T-cell (primary cell): ENCODE measurements at places on chromosomes 16 and 17. TPM values are rescaled to one million over a fixed set of nuclear protein-coding genes. Genes with fewer than 3 reads are reported as not detected.
A peak's percentile ranks its signal among the peaks of the same experiment; 100 is the strongest.

GRCh38 chr16:58755989-58756649 is 22.0 kb upstream of the GOT2 start:
- DNase-seq: peak; percentile 70

DNA sequence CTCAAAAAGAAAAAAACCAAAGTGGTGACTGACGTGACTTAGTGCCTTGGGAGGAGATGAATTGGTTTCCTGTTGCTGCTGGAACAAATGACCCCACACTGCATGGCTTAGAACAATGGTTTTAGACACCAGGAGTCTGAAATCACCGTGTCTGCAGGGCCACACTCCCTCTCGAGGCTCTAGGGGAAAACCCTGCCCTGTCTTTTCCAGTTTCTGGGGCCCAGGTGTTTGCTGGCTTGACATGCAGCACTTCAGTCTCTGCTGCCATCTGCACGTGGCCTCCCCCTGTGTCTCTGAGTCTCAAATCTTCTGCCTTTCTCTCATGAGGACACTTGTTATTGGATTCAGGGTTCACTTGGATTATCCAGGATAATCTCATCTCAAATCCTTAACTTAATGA is 323.8 kb upstream of the TNRC6C start:
- no peak for DNase-seq

- DNase-seq: no peak
Observed at GRCh38 chr17:71613996-71614395, 506.8 kb upstream of the SOX9 start.

DNA sequence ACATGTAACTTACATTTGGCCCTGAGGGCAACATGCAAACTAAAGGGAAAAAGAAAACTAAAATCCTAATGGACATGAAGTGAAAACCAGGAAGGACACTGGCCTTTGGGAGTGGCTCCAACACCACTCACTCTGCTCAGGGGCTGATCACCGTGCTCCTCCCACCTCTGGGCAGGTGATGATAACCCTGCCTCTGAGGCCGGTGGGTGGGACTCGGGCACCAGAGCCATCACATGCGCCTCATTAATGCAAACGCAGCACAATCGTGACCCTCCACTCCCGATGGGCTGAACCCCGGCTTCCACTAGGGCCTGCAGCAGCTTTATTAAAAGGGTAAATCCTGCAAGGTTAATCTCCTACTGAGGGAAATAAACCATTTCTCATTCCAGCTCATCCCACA is 4.7 kb downstream of the KLHDC4 start:
- DNase-seq: no peak

DNA sequence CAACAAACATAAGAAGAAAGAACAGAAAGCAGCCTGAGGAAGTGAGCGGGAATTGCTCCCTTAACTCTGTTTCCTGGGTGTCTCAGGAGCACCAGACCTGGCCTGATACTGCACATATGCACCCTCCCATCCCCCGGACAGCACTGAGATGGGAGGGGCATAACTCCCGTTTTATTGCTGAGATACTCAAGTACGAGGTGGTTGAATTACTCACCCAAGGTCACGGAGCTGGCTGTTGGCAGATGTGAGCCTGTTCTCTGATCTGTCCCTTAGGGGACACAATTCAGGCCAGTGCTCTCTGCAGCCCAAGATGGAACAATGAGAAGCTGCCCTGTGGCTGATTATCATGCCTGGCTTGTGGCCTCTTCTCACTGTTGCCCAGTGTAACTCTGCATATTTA is 9.1 kb upstream of the MED9 start:
- DNase-seq: no peak

DNA sequence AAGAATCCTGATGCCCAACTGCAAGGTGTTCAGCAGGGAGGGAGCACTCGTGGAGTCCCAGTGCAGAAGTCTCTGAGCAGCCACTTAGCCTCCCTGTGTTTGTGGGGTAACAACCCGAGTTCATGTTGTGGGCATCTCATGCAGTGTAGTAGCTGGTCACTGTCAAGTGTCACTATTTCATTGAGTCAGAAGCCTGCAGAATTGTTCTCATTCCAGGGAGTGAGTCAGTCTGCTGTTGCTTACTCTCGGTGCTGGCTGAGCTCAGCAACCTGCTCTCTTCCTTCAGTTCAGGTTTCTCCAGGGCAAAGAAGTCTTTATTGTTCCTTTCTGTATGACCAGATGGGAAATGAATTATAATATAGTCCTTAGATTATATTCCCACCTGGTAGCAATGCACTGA is 24.1 kb downstream of the HMOX2 start:
- no peak for DNase-seq

GRCh38 chr17:44905006-44906000 is 6.1 kb upstream of the EFTUD2 start:
- no peak for DNase-seq

DNA sequence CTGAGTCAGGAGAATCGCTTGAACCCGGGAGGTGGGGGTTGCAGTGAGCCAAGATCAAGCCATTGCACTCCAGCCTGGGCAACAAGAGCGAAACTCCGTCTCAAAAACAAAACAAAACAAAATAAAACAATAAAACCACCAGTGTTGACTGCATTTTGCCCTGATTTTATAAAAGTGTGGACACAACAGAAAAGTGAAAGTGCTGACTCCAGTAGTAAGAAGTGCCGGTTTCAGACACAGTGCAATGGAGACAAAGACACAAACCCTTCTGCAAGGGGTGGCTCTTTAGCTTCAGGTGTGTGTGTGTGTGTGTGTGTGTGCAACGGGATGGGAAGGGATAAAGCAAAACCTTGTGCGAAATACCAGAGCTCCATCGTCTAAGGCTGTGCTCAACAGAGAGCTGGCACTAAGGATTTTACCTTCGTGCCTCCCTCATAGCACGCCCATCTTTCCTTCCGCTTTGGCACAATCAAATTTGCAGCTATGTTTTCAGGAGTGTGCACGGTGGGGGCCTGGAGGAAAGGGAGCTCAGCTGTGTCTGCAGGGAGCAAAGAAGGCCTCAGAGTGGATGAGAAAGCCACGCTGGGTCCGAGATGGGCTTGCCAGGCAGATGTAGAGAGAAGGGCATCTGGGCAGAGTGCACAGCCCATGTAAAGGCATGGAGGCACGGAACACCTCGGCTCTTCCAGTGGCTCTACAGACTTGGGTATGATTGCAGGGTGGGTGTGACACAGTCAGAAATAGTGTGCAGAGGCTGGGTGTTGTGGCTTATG is 15.5 kb downstream of the MXRA7 start:
- DNase-seq: no peak

The CRAMP1 gene
- total RNA-seq: 36.4 TPM

DNA sequence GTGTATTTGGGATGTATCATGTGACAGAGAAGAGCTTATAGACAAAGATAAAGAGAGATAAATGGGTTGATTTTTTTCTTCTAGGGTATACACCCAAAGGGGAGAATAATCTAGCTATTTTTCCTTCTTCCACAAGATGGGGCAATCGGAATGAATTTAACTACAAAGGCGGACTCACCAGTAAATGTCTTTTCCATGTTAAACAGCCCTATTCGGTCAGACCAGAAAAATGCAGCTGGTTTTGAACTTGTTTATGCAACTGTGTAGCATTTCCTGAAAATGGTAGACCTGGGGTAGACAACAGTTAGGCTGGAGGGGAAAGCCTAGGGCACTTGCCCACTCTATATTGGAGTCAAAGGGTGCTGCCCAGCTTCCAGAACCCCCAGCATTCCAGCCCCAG is 477.1 kb downstream of the TOX3 start:
- no peak for DNase-seq

DNA sequence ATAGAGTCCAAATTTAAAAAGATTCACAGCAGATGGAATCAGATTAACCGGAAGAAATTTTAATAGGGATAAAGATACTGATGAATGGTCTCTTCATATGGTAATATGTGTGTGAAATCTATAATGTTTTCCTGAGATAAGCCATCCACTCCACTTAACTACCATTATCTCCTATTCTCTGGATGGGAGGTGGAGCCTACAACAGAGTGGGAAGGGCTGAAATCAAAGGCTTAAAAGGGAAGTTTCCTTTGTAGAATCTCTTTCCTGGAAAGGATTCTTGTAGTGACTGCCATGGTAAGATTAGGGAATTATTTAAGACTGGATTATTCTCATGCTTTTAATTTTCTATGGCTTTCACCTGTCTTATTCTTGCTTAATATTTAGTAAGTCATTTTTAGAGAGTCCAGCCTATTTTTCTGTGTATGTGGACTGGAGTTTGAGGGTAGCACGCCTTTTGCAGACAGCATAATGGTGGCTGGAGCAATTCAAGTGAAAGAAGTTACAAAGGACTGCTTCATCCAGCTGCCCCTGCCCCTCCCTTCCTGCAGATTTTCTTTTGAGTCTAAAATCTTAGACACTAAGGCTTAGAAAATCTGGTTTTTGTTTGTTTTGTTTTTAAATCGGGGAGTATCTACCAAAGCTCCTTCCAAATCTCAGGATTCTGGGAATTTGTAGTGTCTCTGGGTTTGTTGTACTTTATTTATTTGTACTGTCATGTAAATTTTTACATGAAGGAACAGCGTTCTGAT is 26.5 kb downstream of the KAT7 start:
- DNase-seq: no peak

- DNase-seq: no peak
Observed at GRCh38 chr17:17870247-17870646, 33.5 kb upstream of the SREBF1 start.

DNA sequence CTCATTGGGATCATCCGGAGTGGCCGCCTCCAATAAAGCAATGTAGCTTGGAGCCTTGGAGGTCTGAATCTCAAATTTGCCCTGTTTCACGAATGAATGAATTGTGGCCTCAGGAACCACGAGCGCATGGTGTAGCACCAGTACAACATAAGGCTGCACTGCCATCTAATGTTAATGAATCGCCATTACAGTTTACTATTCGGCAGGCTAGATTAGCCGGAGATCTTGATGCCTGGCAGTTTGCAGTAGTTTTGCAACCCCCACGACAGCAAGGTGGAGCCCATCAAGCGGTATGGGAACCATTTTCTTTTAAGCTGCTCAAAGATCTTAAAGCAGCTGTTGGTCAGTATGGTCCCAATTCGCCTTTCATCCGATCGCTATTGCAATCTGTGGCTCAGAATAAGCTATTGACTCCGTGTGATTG is 18.8 kb downstream of the ALOX15B start:
- DNase-seq: peak; percentile 41

DNA sequence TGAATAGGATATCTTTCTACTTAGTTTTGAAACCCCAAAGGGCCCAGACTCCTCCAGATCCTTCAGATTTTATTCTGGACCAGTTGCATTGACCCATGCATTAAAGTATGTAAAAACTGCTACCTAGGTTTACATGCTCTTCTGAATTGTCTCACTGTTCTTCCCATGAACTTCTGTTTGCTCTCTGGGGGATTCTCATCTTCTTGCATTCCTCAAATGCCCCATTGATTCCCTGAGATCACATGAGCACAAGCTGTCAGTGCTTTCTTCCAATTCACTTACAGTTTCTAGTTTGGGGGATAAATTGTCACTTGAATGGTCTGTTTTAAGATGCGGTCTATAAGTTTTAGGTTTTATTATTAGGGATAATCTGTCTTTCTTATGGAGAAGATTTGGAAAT is 188.9 kb upstream of the KIF2B start:
- no peak for DNase-seq
